ENCODE measurements at places on chromosomes 3 and 15. TPM values are rescaled to one million over a fixed set of nuclear protein-coding genes. Genes with fewer than 3 reads are reported as not detected.
A peak's percentile ranks its signal among the peaks of the same experiment; 100 is the strongest.

DNA sequence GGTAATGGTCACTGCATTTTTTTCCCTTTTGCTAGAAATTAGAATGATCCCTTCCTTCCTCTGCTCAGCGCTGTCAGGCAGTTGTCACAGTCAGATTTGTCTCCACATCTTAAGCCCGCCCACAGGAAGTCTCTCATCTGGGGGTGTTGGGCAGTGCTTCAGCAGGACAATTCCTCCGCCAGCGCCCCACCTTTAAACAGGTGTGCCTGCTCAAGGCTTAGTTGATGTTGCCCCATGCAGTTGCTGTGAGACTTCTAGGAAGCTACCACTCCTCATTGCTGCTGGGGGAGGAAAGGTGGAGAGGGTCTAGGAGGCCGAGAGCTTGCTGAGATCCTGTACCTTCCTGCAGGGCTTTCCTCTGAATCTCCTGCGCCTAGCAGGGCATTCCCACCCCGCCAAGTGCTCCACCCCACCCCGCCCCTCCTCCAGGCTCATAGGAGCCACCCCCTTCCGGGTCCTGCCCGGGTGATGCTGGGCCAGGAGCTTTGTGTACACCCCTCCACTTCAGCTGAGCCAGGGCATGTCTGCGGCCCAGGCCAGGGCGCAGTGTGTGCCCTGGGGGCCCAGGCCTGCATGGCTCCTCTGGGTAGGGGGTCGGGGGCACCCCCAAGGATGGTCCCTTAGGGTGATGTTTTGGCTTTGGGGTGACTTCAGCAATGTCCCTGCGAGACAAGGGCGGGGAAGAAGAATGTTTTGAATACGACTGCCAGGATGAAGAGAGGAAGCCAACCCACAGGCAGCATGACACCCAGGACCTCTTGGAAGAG lies 68.7 kb downstream of the TRAK1 start:
- DNase-seq = peak; percentile 50

GRCh38 chr3:197027151-197027895 lies 2.3 kb downstream of the MELTF start:
- no peak for DNase-seq

The SLC12A8 gene
- not detected for total RNA-seq

DNA sequence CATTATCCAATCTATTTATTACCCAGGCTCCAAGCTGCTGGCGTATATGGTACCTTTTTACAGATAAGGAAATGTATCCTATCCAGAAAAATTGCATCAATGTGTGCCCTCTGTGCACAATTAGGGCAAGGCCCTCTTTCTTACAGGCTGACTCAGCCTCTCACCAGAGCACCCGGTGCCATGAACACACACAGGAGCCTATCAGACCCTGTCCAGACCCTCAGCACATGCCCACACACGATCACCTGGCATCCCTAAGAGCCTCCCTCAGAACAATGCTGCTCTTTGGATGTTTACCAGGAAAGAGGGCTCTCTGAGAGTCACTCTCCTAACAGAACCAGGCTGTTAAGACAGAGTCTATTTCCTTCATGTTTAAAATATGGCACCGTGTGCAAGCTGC lies 460.0 kb upstream of the TBL1XR1 start:
- DNase-seq = no peak

GRCh38 chr15:52208306-52208946 lies 17.2 kb upstream of the GNB5 start:
- DNase-seq = peak; percentile 42

- DNase-seq = no peak
Observed at GRCh38 chr15:66941108-66941711, 124.2 kb upstream of the SMAD3 start.

The CLSTN2 gene
- 1.5 TPM for total RNA-seq

The KBTBD13 gene
- 1.8 TPM for total RNA-seq

The TEX55 gene
- total RNA-seq = not detected

DNA sequence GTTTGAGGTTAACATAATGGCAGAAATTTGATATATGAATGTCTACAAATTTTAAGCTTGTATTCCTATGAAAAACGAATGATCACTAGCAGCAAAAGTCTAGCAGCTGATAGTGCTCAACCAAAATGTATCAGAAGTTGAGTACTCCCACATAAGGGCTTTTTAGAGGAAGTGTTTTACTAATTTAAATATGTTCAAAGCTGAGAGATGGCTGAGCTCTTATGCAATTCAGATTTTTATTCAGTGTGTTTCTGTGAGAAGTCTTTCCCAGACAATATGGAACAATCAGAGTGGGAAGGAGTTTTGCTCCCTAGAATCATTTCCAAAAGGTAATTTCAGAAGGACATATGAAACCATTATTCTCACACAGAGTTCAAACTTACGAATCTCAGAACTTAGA lies 327.0 kb downstream of the ZPLD1 start:
- no peak for DNase-seq

DNA sequence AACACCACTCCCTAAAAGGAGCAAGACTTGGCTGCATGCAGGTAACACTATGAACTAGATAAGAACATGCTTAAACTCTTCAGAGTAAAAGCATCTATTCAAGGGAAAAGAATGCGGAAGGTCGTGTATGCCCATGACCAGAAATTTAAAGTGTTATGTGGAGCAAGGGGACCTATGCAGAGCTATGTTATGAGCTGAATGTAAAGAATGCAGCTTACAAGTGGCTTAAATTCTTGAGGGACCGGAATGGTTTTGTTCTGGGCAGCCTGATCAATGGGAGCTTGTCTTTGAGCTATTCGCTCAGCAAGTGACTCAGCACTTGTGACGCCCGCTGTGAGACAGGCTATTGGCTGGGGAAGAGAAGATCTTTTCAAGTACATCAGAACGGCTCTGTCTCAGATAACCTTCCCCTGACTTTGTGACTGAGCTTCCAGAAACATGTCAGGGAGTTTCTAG lies 367.5 kb upstream of the THBS1 start:
- DNase-seq = no peak

GRCh38 chr3:128195802-128196201 lies 42.5 kb downstream of the EEFSEC start:
- DNase-seq = no peak

The CCPG1 gene
- 63.5 TPM for total RNA-seq

- DNase-seq = no peak
Observed at GRCh38 chr3:89787485-89787884, 680.1 kb downstream of the EPHA3 start.

DNA sequence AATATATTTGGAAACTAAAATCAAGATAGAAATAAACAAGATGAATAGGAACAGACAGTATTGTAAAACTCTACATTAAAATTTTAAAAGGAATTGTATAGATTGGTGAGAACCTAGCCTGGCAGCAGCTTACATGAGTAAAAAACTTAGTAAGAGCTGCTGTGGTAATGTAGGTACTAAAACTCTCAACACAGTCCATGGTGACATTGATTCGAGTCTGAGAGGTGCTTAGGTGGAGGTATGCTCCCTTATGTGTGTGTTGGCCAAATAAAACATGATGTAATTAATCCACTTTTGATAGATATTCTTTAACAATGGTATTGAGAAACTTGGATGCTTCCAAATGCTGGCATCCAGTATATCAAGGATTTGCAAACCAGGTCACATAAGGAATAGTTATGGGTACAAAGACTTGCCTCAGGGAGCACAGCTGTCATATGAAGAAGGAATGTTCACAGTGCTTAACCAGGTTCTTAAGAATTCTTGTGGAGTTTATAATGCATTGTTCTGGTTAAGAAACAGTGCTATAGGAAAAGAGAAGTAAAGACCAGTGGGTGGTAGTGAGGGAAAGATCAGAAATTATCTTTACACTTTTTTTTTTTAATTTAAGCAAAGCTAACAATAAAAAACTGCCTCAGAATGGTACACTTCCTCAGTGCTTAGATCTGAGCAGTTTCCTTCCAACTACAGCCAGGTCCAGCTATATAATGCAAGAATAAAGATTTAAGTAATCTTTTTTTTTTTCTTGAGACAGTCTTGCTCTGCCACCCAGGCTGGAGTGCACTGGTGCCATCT lies 24.6 kb upstream of the IL20RB start:
- DNase-seq = no peak

GRCh38 chr3:124887177-124887931 lies at the start of gene ITGB5:
TSS of gene ITGB5 (minus strand) at chr3:124887365. CDS start at chr3:124887000, 365 bp downstream.
- peak; percentile 90 for DNase-seq

The ZNF774 gene
- 9.8 TPM for total RNA-seq

The UPK1B gene
- total RNA-seq = not detected

GRCh38 chr3:20975188-20975651 lies 775.8 kb downstream of the ZNF385D start:
- no peak for DNase-seq

The ZNF385D gene
- 6.2 TPM for total RNA-seq

The C2CD4B gene
- total RNA-seq = 3.2 TPM

- DNase-seq = no peak
Observed at GRCh38 chr3:64108231-64108630, 84.9 kb upstream of the PSMD6 start.

- DNase-seq = no peak
Observed at GRCh38 chr3:146342989-146343388, 92.1 kb upstream of the PLSCR4 start.

The SH2D7 gene
- total RNA-seq = not detected

The CLDN1 gene
- 0.62 TPM for total RNA-seq

GRCh38 chr3:168322941-168323340 lies 227.2 kb upstream of the GOLIM4 start:
- DNase-seq = no peak

The IQSEC1 gene
- 36.6 TPM for total RNA-seq

All from psoas muscle (tissue), 8 donors.